ENCODE measurements at places on chromosomes 6 and 20.

DNA sequence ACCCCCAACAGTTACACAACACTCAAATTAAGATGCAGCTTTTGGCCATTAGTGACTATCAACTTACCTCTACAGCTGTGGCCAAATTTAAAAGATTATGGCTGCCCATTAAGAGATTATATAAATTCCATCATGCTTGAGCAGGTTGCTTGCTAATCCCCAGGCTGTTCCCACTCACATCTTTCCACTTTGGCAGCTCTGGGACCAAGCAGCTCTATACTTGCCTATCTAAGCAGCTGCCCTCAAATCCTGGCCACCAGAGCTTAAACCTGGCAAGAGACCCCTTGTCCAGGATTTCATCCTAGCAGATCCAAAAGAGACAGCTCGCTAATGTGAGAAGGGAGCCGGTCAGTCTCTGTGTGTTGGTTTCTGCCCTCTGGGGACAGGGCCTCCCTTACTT lies 127.9 kb downstream of the SLC23A2 start:
- DNase-seq = no peak

- no peak for DNase-seq
Measured at GRCh38 chr6:56953597-56954402, 1.1 kb upstream of the BEND6 start.

DNA sequence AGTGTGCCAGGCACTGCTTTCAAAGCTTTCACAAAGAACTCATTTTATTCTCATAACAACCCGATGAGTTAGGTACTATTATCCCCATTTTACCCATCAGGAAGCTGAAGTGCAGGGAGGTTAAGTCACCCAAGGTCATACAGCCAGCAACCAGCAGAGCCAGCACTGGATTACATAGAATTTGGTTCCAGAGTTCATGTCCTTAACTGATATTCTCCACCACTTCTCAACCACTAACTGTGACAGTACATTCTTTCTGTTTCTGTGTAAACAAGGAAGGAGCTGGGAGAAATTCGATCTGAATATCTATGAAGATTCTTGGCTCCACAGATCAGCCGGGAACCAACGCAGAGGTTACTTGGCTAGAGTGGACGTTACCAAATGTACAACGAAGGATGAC lies 98.0 kb downstream of the KIF16B start:
- no peak for DNase-seq

- no peak for DNase-seq
Measured at GRCh38 chr6:83352424-83353061, 78.3 kb downstream of the ME1 start.

Measured in SW 1271 (cell line).